ENCODE measurements at places on chromosomes 16 and 17. TPM values are rescaled to one million over a fixed set of nuclear protein-coding genes. Genes with fewer than 3 reads are reported as not detected.
A peak's percentile ranks its signal among the peaks of the same experiment; 100 is the strongest.

DNA sequence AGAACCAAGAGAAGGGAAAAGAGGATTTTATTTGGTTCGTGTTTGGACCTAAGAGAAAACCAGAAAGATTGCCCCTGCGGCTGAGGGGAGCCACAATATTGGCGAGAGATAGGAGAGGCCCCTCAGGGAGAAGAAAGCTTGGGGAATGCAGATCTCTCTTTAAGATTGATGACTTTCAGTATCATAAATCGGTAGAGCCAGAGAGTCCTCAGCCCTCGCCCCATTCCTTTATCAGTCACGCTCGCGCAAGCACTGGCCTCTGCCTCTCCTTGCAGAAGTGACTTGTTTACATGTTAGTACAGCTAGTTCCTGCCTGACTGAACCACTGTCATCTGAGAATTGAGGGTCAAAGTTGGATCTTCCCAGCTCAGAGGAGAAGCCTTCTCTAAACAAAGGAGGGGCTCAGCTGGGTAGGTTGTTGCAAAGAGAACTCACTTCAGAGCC, 21.5 kb upstream of the KRT19 start:
- peak; percentile 78 for DNase-seq

- DNase-seq, result peak; percentile 53
Observed at GRCh38 chr16:54282202-54282927, 4.2 kb downstream of the IRX3 start.

DNA sequence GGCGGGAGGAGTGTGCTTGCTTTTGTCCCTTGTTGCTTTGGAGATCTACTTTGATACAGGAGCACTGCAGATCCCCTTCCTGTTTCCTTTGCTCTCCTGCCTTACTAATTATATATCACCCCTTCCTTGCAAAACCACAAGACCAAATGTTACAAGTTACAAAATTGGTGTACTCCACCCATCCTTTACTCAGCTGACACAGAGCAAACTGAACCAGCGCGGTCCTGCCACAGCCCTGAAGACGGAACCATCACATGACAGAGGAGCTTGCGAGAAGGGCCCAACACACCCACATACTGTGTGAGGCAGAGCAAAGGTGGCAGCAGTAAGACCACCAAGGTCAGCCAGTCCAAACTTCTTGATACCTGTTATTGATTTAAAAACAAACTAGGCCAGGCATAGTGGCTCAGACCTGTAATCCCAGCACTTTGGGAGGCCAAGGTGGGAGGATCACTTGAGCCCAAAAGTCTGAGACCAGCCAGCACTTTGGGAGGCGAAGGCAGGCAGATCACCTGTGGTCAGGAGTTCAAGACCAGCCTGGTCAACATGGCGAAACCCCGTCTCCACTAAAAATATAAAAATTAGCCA, 33.2 kb downstream of the CYTH1 start:
- peak; percentile 71 for DNase-seq

Gene KRT27
- not detected for total RNA-seq

GRCh38 chr17:12342161-12342560, 321.5 kb downstream of the MAP2K4 start:
- DNase-seq, result no peak

DNA sequence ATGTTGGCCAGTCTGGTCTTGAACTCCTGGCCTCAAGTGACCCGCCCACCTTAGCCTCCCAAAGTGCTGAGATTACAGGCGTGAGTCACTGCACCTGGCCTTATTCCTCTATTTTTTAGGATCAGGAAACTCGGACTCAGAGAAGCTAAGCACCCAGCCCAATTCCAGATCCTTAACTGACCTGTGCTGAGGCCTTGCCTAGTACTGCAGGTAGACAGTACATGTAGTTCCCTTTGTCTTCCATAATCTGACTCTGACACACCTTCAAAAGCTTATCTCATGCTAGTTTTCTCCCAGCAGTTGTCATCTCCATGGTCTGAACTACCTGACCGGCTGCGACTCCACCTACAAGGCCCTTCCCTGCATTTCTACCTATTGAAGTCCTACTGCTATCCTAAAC, 65.7 kb upstream of the AXIN2 start:
- peak; percentile 31 for DNase-seq

DNA sequence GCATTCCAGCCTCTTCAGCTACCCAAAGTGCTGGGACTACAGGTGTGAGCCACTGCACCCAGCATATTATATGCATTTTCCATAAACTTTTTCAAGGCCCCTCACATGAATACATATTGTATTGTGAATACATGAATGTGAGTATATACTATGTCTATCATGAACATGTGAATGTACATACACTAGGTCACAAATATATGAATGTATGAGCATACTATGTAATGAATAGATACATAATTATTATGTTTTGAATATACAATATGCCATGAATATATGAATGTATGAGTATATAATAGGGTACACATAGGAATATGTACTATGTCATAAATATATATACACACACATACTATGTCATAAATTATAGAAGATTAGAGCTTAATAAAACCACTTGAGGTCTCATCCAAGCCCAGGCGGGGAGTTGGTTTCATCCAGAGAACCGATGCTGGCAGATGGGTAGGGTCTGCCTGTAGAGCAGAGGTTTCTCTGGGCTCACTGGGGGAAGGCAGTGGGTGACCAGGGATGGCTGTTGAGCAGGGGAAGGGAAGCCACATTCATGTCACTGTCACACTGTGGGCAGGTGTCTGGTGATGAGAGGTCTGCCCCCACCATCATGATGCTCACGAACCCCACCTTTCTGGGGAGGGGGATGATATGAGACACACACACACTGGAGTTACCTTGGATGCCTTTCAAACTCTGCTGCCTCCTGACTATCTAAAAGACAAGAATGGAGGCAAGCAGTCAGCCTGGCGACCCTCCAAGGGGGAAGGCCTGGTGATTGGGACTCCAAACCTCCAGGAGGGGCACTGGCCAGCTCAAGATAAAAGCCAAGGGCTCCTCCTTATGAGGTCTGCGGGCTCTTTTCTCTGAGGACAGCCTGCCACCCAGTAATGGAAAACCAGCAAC, 7.3 kb downstream of the C16orf95 start:
- no peak for DNase-seq

DNA sequence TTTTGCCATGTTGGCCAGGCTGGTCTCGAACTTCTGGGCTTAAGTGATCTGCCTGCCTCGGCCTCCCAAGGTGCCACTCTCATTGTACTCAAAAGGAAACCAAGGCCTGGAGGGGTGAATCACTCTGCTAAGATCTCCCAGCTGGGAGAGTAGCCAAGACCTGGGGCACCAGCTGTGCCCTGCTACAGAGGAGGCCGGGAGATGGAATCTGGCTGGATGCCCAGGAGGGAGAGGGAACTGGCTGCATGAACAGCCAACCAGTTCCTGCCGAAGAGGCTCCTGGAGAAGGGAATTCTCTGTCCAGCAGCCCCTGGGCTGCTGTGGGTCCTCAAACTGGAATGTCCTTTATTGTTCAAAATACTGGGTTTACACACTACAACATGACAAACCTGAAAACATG, 238.7 kb upstream of the CIBAR2 start:
- peak; percentile 95 for DNase-seq

DNA sequence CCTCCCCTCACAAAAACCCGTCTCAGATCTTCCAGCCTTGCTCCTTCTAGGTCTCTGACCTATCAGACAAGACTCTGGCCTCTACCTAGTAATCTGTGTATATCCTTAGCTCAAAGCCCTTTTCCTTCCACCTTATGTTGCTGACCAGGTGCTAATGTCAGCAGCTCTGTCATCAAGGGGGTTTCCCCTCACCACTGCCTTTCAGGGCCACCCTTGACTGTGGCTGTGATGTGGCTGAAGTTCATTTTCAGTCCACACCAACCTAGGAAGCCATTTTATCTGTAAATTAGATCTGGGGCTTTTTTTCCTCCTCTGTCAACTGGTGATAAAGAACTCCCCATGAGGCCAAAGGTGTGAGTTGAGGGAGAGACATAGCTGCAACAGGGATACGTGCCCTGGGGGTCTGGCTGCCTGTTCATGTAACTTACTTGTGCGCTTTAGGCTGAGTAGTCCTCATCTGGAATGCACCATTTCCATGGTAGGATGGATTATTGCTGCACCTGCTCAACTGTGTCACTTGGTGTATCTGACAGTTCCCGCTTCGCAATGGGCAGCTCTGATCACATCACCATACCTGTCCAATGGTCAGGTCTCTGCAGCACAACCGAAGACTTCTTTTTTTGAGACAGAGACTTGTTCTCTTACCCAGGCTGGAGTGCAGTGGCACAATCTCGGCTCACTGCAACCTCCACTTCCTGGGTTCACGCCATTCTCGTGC, 14.7 kb upstream of the RUNDC3A start:
- DNase-seq, result no peak

DNA sequence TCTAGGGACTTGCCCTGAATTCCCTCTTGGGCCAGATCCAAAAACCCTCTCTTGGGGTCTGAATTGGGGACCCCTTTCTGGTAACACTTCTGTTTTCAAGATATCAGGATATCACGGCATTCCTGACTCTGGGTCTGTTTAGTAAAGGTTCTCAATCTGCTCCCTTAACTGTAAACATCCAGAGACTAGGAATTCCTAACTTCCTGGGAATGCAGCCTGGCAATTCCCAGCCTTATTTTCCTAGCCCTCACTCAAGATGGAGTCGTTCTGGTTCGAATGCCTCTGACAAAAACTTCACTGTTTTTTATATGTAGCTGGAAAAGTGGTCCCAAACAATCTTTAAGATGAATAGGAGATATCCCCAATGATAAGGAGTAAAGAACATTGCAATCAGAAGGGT, 141.6 kb upstream of the XYLT1 start:
- no peak for DNase-seq

Gene MMP25
- 0.88 TPM for total RNA-seq

Data from colonic mucosa (tissue), 4 donors.